T-helper 17 cell (primary cell): ENCODE measurements at places on chromosomes 16 and 17.

- no peak for DNase-seq
Measured at GRCh38 chr17:50353600-50354195, 7.8 kb downstream of the XYLT2 start.

DNA sequence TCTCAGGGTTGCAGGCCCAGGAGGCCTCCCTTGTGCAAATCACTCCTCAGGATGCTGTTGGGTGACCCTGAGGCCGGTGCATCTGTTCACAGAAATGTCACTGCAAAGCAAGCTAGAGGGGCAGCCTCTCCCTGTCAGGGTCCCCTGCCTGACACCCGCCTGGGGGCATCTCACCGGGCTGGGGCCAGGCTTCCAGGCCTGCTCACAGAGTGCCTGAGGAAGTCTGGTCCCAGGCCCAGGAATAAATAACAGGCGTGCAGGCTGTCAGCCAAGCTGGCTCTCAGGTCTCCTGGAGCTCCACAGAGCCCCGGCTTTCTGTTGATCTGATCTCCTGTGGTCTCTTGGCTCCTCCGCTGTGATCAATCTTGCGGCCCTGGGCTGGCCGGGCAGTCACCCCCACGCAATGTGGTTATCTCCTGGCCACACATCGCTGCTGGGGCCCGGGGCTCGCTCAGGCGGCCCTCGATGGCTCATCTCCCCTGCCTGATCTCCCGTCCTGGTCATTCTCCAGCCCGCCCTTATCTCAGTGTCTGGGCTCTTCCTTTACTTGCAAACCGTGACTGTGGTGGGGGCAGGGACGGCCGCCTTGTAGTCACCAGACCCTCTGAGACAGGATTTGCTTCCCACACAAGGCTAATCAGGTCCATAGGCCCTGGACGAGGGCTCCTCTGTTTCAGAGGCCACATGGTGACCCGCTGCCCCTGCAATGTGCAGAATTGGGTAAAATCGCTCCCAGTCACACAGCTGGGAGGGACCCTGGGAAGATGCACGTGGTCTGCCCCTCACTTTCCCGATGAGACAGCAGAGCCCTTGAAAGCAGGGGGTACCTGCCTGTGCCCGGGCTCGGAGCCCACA is 231.2 kb upstream of the GSE1 start:
- no peak for DNase-seq

DNA sequence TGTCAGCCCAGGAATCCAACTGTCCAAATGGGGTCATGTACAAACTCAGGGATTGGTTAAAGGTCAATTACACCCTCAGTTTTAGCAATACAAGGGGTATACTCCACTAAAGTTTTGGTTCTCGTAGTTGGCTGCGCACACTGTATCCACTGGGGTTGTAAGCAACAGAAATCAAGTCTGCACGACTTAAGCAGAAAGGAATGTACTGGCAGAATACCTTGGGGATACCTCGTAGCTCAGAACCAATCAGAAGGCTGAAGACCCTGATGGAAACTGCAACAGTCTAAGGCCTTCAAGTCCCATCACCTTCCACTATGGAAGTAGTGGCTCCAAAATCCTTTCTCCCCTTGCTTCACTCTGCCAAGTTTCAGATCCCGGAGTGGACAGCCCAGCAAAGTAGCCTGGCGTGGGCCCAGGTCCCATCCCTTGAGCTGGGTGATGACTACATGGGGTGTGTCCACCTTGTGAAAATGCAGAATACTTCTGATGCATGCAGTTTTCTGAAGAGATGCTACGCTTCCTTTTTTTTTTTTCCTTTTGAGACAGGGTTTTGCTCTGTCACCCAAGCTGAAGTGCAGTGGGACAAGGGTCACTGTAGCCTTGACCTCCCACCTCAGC is 21.1 kb upstream of the RPH3AL start:
- no peak for DNase-seq

GRCh38 chr16:22813223-22813947 is 577 bp upstream of the HS3ST2 start:
- DNase-seq, result no peak

DNA sequence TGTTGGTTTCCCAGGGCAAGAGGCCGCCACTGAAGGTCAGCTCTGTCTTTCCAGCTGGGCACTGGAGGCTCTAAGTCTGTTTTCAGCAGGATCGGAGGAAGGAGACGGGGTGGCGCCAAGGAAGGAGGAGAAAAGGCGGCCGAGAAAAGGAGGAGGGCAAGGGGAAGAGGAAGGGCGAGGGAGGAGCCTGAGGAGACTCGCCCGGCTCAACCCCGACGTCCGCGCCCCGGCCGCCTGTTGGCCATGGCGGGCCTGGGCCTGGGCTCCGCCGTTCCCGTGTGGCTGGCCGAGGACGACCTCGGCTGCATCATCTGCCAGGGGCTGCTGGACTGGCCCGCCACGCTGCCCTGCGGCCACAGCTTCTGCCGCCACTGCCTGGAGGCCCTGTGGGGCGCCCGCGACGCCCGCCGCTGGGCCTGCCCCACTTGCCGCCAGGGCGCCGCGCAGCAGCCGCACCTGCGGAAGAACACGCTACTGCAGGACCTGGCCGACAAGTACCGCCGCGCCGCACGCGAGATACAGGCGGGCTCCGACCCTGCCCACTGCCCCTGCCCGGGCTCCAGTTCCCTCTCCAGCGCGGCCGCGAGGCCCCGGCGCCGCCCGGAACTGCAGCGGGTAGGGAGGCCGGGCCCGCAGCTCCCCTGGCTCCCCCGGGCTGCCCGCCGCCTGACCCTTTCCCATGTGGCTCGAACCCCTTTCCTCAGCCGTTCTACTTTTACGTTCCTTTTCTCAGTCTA is at the start of gene RNF135:
RNF135 (plus strand) TSS at position 209 of the 737 bp plus-strand sequence; CDS start at position 244, 35 bp downstream.
- DNase-seq, result peak; percentile 39

GRCh38 chr17:82931699-82932517 is 92.1 kb upstream of the ZNF750 start:
- no peak for DNase-seq

DNA sequence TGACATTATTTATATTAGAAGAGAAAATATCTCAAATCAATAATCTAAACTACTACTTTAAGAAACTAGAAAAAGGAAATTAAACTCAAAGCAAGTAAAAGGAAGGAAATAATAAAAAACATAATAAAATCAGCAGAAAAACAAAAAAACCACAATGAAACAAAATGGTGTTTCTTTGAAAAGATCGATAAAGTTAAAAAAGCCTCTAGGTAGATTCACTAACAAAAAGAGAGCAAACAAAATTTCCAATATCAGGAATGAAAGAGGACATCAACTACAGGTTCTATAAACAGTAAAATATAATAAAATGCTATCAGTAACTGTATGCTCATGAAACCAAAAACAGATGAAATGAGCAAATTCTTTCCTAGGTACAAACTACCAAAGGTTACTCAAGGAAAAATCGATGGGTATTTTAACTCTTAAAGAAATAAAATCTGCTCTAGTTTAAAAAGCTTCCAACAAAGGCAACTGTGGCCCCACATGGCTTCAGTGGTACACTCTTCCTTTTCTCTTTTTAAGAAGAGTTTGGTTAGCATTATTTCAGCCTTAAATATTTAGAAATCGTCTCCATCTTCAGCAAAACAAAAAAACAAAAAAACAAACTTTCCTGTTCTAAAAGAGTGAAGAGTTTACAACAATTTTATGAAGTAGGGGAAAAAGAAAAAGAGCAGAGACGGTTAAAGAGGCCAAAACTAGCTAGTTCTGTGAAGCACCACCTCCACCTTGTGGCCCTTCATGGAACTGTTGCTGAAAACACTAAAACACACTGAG is 102.2 kb downstream of the TRIM37 start:
- peak; percentile 60 for DNase-seq

DNA sequence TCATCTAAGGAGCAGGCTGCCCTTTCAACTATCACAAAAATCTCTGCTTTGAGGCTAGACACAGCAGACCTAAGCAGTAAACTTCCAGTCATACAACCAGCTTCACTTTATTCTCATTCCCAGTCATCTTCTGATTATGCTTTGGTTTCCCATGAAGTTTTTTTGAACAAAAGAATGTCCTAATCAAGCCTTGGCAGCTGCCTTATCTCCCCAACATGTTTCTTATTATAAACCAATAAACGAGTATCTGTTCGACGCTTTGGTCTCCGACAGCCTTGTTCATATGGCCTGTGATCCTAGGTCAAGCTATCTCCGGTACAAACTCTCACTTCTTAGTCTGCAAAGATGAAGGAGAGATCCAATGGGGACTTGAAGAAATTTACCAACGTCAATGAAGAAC is 47.4 kb upstream of the CDYL2 start:
- no peak for DNase-seq

DNA sequence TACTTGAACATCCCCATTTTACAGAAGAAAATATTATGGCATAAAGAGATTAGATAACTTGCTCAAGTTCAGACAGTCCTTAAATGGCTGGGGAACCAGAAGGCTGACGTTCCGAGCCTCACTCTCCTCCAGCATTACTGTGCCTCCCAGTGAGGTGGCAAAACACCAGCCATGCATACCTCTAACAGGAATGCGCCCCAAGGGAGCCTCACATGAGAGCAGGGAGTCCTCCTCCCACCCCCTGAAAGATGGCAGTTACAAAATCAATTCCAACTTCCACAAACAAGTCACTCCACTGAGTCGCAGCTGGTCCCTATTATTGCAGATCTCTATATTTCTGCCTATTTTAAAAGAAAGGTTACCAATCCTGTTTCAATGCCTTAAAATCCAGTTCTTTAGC is 55.5 kb downstream of the ANKFY1 start:
- DNase-seq, result no peak

GRCh38 chr16:66006485-66006884 is 360.0 kb upstream of the CDH5 start:
- no peak for DNase-seq

DNA sequence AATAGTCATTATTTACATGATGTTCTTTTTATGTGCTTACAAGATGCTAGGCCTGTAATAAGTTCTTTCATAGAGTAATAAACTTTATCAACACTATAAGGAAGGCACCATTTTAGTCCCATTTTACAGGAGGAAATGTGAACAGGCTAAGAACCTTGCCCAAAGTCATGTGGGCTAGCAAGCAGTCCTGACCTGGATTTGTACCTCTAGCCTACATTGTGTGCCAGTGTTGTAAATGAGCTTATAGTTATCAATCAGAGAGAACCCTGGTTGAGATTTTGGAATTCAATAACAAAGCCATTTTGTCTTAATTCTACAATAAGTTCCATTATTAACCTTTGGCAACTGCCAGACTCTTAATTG is 6.7 kb upstream of the TBKBP1 start:
- no peak for DNase-seq

DNA sequence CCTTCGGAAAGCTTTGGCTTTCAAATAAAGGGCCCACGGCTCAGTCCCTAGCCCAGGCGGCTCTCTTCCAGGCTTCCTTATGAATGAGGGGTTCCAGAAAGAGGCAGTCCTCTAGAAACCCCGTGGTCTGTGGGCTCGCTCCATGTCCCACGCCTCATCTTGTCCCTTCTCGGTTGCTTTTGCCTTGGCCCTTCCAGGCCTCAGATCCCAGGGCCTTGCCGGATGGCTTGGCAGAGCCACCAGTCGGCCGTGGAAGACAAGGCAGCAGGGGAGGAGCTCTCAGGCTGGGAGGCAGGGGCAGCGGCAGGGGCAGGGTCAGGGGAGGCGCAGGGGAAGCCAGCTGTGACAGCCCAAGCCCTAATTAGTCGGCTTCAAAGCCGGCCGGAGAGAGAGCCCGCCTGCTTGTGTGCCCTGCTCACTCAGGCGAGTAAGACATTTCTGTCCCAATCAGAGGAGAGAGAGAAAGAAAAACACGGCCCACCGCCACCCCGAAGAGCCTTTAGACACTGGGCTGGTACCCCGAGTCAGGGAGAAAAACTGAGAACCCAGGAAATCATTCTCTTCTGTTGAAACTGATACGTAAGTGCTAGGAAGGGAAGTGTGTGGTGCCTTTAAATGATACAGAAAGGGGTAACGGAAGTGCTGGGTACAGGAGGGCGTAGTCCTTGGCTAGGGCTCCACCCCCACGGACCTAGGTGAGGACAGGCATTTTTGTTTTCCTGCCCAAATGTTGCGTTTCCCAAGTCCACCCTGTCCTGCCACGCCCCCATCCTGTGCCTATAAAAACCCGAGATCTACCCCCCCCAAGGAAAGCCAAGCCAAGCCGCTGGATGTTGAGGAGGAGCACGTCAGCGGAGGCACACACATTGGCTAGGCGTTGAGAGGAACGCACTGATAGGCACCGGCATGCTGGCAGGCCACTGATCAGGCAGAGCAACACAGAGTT is 27.8 kb upstream of the MEIOC start:
- DNase-seq, result no peak

DNA sequence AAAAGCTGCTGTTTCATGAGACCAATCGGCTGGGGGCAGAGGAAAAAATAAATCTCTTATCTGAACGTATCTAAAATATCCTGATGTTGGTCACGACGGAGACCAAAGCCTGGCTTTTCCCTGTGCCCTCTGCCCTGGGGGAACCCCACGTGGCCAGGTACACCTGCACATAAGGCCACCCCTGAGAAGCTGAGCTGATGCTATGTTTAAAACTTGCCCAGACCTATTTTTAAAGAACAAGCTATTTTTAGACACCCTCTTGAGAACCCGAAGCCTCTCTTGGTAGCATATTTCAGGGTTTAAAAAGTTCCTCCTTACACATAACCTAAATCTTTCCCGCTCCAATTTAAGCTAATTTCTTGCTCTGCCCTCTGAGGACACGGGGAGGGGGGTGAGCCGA is 210.4 kb downstream of the GSG1L start:
- DNase-seq, result no peak

DNA sequence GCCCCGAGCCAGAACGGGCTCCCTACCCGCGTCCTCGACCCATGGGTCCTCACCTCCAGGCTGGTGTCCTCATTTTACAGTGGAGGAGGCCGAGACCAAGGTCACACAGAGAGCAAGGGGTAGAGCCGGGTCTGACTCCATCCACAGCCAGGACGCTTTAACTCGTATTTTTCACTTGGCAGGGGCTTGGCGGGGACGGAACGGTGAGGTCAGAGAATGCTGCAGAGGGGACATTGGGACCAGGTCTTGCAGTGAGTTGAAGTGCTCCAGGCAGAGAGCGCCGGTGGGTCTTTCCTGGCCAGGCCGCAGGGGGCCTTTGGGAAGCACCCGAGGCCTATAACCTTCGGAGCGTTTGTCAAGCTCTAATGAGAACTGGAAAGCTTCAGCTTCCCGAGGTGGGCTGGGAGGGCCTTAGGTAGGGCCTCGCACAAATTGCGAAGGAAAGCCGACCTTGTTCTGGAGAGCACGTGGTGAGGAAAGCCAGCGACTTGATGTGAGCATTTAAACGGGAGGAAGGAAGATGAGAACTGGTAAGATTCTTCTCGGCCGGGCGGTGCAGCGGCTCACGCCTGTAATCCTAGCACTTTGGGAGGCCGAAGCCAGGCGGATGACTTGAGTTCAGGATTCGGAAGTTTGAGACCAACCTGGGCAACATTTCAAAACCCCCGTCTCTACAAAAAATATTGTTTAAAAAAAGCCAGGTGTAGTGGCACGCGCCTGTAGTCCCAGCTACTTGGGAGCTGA is 908 bp upstream of the CLUH start:
- no peak for DNase-seq
